ENCODE measurements at places on chromosomes 7 and 10. TPM values are rescaled to one million over a fixed set of nuclear protein-coding genes. Genes with fewer than 3 reads are reported as not detected.

Gene TLL2
- total RNA-seq, result not detected

Gene NUTM2B
- 1.6 TPM for total RNA-seq

Gene WDFY4
- 2.4 TPM for total RNA-seq

Gene ZNF316
- total RNA-seq, result 42.6 TPM

Gene DNAJC12
- total RNA-seq, result 4.1 TPM

Gene BAZ1B
- 90.5 TPM for total RNA-seq

Gene GPAM
- 7.5 TPM for total RNA-seq

Gene ACTA2
- 11.0 TPM for total RNA-seq

DNA sequence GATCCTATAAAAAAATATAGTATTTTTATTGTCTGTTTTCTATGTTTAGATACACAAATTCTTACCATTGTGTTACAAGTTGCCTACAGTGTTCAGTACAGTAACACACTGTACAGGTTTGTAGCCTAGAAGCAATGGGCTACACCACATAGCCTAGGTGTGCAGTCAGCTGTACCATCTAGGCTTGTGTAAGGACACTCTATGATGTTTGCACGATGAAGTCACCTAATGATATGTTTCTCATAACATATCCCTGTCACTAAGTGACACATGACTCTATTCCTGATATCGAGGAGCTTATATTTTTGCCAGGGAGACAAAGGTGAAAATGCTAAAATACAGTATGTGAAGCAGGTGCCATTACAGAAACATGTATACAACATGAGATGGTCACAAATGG lies 18.6 kb downstream of the ZNF25 start:
- H3K27ac ChIP-seq, result no peak overlapping the region
- H3K27me3 ChIP-seq, result no peaks in the 10 kb centered on the region
- no peaks in the 10 kb centered on the region for H3K4me1 ChIP-seq
- H3K4me3 ChIP-seq, result no peak overlapping the region

DNA sequence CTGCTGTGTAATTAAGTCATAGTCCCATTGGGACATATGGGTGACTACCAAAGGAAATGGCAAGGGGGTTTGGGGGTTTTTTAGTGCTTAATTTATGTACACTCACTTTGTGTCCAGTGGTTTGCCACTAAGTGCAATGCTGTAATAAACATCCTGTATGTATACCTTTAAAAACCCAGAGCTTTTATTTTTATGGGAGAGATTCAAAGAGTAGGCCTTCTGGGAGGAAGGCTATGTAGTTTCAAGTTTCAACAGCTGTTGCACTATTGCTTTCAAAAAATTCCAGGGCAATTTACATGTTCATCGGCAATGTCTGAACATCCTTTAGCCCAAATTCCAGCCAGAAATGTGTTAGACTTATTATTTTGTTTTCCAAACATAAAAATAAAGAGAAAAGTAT lies 744.7 kb downstream of the XPNPEP1 start:
- H3K4me1 ChIP-seq, result no peaks in the 10 kb centered on the region
- H3K27me3 ChIP-seq, result no peaks in the 10 kb centered on the region
- DNase-seq, result no peak
- no peaks in the 10 kb centered on the region for H3K36me3 ChIP-seq
- H3K27ac ChIP-seq, result no peak overlapping the region
- H3K4me3 ChIP-seq, result no peak overlapping the region

GRCh38 chr7:7416031-7416858 lies 119.4 kb downstream of the COL28A1 start:
- DNase-seq, result no peak
- no peak overlapping the region for H3K4me3 ChIP-seq
- H3K27ac ChIP-seq, result no peak overlapping the region
- no peaks in the 10 kb centered on the region for H3K36me3 ChIP-seq
- peaks cover 3% of the 10 kb centered on the region for H3K4me1 ChIP-seq
- no peaks in the 10 kb centered on the region for H3K27me3 ChIP-seq

GRCh38 chr10:79349766-79350406 lies 2.6 kb downstream of the PPIF start:
- no peak overlapping the region for H3K27ac ChIP-seq
- no peaks in the 10 kb centered on the region for H3K27me3 ChIP-seq
- H3K36me3 ChIP-seq, result peaks cover 44% of the 10 kb centered on the region

- H3K27me3 ChIP-seq, result peaks cover 2% of the 10 kb centered on the region
- no peaks in the 10 kb centered on the region for H3K4me1 ChIP-seq
- H3K27ac ChIP-seq, result no peak overlapping the region
These were observed 56.7 kb upstream of the SEPHS1 start for GRCh38 chr10:13404791-13405190.

DNA sequence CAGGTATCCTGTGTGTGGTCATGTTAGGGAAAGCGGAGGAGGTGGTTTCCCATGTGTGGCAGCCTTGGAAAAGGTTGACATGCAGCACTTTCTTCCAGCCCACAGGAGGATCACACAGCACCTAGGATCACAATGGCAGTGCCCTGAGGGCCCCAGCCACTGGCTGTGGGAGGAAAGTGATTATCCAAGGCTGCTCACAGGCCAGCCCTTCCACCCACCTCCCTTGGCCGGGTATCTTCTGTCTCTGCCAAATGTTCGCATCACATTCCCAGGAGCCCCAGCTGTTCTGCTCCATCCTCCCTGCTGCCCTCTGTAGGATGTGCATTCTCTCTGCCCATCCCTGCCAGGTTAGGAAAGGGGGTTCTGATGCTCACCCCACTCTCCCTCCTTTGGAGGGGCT lies 2.5 kb upstream of the MLXIPL start:
- DNase-seq, result no peak
- H3K36me3 ChIP-seq, result no peaks in the 10 kb centered on the region
- peaks cover 73% of the 10 kb centered on the region for H3K27me3 ChIP-seq
- no peak overlapping the region for H3K27ac ChIP-seq

DNA sequence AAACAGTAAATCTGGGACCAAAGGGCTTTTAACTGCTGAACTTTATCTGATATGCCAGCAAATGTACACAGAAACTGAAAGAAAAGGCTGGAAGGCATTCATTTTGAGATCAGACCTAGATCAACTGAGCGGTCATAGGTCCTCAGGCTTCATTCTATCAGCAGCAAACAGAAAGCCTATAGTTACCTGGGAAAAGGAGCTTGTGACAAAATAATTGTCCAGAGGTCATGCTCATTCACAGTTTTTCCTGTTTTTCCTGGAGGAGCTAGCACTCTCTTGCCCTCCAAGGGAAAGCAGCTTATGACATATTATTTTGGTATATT lies 320.2 kb downstream of the AHR start:
- no peak for DNase-seq
- no peaks in the 10 kb centered on the region for H3K27me3 ChIP-seq
- no peaks in the 10 kb centered on the region for H3K36me3 ChIP-seq
- no peaks in the 10 kb centered on the region for H3K4me1 ChIP-seq
- no peak overlapping the region for H3K27ac ChIP-seq

DNA sequence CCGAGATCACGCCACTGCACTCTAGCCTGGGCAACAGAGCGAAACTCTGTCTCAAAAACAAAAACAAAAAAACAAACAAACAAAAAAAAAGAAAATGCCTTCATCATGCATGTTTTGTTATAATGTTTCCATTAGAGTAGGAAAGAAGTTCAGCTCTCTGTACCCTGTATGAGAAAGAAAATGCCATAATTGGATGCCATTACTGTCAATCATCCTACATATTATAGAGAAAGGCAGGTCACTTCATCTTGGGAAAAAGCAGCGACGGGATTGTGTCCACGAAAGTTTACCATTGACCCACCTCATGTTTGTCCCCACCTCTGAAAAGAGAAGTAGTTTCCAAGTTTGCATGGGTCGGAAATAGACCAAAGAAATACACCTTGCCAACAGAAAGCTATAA lies 33.8 kb downstream of the SEC61G start:
- no peaks in the 10 kb centered on the region for H3K4me1 ChIP-seq
- H3K27me3 ChIP-seq, result peaks cover 3% of the 10 kb centered on the region
- no peak overlapping the region for H3K27ac ChIP-seq
- H3K36me3 ChIP-seq, result no peaks in the 10 kb centered on the region
- H3K4me3 ChIP-seq, result no peak overlapping the region
- no peak for DNase-seq

GRCh38 chr10:119149729-119150128 lies 15.8 kb downstream of the SFXN4 start:
- no peak overlapping the region for H3K27ac ChIP-seq
- H3K4me1 ChIP-seq, result no peaks in the 10 kb centered on the region
- H3K27me3 ChIP-seq, result no peaks in the 10 kb centered on the region
- no peak overlapping the region for H3K4me3 ChIP-seq

DNA sequence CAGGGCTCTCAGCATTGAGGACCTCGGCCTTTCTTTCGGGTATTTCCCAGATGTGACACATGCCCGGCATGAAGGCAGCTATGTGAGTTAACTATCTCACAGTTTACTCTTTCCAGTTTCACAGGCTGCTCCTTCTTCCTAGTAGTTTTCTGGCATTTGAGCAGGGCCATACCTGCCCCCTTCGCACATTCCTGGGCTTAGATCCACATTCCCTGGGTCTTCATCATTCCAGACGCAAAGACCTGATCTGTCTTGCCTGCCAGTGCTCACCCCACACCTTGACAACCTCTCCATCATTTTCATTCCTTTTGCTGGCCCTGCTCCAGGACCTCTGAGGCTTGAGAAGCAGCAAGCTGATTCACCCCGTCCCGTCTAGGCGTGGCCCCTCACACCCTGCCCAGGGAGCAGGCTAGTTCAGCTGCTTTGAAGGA lies 227.5 kb downstream of the WDR11 start:
- no peak overlapping the region for H3K4me3 ChIP-seq
- no peaks in the 10 kb centered on the region for H3K27me3 ChIP-seq
- no peak overlapping the region for H3K27ac ChIP-seq
- H3K36me3 ChIP-seq, result no peaks in the 10 kb centered on the region
- H3K4me1 ChIP-seq, result no peaks in the 10 kb centered on the region

DNA sequence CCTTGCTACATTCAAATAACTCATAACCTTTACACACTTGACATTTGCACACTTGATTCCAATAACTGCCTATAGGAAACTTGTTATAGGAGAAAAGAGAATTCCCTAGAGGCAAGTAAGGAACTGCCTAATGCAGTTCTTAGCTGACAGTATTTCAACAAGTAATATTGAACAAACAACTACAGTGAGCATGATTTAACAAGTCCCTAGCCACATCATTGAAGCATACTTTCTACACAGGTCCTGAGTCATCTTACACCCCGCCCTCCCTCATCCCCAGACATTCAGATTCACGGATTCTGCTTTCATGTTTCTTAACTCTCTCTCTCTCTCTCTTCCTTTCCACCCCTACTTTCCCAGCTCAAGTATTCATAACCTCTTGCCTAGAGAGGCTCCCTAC lies 153.5 kb downstream of the LSM5 start:
- no peaks in the 10 kb centered on the region for H3K4me1 ChIP-seq
- H3K27ac ChIP-seq, result no peak overlapping the region
- no peak overlapping the region for H3K4me3 ChIP-seq
- H3K27me3 ChIP-seq, result peaks cover 2% of the 10 kb centered on the region
- no peak for DNase-seq

DNA sequence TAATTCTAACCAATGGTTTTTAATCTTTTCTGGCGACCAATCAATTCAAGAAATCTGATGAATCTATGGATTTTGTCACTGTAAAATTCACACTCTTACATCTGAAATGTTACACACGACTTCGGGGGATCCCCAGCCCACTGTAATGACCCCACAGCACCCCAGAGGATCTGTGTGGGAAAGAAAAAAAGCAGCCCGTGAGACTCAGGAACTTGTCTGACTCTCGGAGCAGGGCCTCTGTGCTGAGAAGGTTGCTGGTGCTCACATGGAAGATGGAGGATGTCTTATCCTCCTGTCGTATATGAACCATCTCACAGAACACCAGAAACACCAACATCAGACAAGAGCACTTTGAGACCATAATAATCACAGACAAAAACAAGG lies 228.4 kb upstream of the INHBA start:
- peaks cover 4% of the 10 kb centered on the region for H3K27me3 ChIP-seq
- no peak for DNase-seq
- no peaks in the 10 kb centered on the region for H3K36me3 ChIP-seq
- no peaks in the 10 kb centered on the region for H3K4me1 ChIP-seq
- H3K4me3 ChIP-seq, result no peak overlapping the region

- H3K4me3 ChIP-seq, result no peak overlapping the region
- no peaks in the 10 kb centered on the region for H3K36me3 ChIP-seq
- DNase-seq, result no peak
- H3K4me1 ChIP-seq, result no peaks in the 10 kb centered on the region
These were observed 38.9 kb downstream of the NKX6-2 start for GRCh38 chr10:132746801-132747625.

DNA sequence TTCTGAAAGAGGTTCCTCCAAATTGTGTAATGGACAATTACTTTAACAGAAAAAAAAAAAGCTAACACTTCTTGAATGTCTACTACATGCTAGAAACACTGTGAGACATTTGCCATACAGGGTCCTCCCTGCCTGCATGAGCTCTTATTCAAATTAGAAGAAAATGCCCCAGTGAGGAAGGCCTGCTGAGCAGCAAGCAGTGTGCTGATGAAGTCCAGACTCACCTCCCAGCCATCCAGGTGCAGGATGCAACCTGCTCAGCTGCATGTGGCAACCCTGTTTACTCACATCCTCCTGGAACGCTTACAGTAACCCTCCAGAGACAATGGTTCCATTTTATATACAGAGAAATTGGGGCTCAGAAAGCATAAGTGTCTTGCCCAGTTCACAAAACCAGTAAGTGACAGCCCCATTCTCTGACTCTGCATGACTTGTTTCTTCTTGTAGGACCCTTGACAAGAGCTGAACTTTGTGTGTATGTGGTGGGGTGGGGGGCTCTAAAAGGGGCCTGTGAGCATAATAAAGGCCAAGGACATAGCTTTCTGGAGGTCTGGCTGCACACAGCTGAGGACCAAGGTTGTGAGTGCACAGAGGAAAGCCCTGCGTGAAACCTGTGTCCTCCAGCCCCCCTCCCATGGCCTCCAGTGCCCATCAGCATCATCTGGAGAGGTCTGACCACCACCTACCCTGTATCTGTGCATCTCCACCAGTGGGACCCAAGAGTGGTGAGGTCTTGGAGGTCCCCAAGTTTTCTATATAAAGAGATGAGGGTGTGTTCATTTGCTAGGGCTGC lies 387.8 kb downstream of the GRID1 start:
- no peak for DNase-seq
- H3K36me3 ChIP-seq, result no peaks in the 10 kb centered on the region
- H3K4me3 ChIP-seq, result no peak overlapping the region
- no peaks in the 10 kb centered on the region for H3K4me1 ChIP-seq
- H3K27ac ChIP-seq, result no peak overlapping the region

- DNase-seq, result no peak
- H3K4me1 ChIP-seq, result no peaks in the 10 kb centered on the region
- no peaks in the 10 kb centered on the region for H3K36me3 ChIP-seq
- no peak overlapping the region for H3K4me3 ChIP-seq
These were observed 184.4 kb downstream of the TCERG1L start for GRCh38 chr10:131127138-131127589.

DNA sequence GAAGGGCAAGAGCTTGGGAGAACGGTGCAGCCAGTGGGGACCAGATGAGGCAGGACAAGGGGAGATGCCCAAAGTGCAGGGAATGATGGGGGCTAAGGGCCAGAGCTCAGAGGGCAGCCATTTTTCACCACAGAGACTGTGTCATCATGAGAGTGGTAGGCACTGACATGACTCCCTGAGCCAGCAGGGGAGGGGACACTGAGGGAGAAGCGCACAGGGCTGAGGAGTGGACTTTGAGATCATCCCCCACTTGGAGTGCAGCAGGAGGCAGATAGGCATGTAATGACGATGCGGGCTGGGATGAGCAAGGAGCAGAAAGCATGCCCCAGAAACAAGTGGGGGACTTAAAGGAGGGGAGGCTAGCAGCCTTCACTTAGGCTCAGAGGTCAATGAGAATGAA lies 5.2 kb upstream of the SMKR1 start:
- H3K36me3 ChIP-seq, result no peaks in the 10 kb centered on the region
- H3K27me3 ChIP-seq, result peaks cover 14% of the 10 kb centered on the region
- no peak for DNase-seq
- H3K27ac ChIP-seq, result peak overlapping the region; percentile 14
- H3K4me3 ChIP-seq, result no peak overlapping the region

GRCh38 chr10:1706711-1707110 lies 30.6 kb downstream of the ADARB2 start:
- H3K4me1 ChIP-seq, result peaks cover 3% of the 10 kb centered on the region
- H3K27ac ChIP-seq, result no peak overlapping the region
- no peaks in the 10 kb centered on the region for H3K36me3 ChIP-seq
- peak overlapping the region; percentile 13 for H3K4me3 ChIP-seq
- DNase-seq, result no peak
- peaks cover 25% of the 10 kb centered on the region for H3K27me3 ChIP-seq

Data from activated naive CD8-positive, alpha-beta T cell treated with anti-CD3 and anti-CD28 coated beads, Interleukin-2, amount 10 ng/mL, durations not matched to agents 7 days and 5 days (primary cell).